ENCODE measurements at places on chromosomes 5 and 9. TPM values are rescaled to one million over a fixed set of nuclear protein-coding genes. Genes with fewer than 3 reads are reported as not detected.

DNA sequence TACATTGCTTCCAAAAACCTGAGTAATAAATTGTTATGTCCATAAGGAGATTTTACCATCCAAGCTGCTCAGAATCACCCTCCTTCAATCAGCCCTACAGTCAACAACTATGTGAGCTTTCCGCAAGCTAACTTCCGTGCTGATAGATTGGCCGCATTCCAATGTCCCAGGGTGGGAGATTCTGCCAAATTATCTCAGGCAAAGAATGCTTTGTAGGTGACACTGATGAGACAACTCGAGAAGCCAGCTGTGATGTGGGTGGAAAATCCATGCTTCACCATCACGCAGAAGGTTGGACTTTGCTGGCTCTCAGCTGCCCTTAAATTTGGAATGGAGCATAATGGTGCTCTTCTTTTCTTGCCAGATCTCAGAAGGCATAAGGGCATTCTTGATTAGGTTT lies 44.9 kb upstream of the HCN1 start:
- no peaks in the 10 kb centered on the region for H3K27me3 ChIP-seq
- no peak overlapping the region for H3K4me3 ChIP-seq
- DNase-seq: no peak
- no peak overlapping the region for H3K27ac ChIP-seq

- no peaks in the 10 kb centered on the region for H3K27me3 ChIP-seq
- H3K36me3 ChIP-seq: no peaks in the 10 kb centered on the region
- no peak overlapping the region for H3K27ac ChIP-seq
- peaks cover 4% of the 10 kb centered on the region for H3K4me1 ChIP-seq
- H3K4me3 ChIP-seq: peak overlapping the region; percentile 24
Observed at GRCh38 chr9:84271531-84271900, 69.0 kb downstream of the SLC28A3 start.

GRCh38 chr5:140664030-140664358 lies 710 bp upstream of the WDR55 start:
- no peak for DNase-seq
- H3K27me3 ChIP-seq: no peaks in the 10 kb centered on the region
- peak overlapping the region; percentile 86 for H3K4me3 ChIP-seq
- peak overlapping the region; percentile 92 for H3K27ac ChIP-seq
- peaks cover 45% of the 10 kb centered on the region for H3K36me3 ChIP-seq
- H3K4me1 ChIP-seq: peaks cover 3% of the 10 kb centered on the region

DNA sequence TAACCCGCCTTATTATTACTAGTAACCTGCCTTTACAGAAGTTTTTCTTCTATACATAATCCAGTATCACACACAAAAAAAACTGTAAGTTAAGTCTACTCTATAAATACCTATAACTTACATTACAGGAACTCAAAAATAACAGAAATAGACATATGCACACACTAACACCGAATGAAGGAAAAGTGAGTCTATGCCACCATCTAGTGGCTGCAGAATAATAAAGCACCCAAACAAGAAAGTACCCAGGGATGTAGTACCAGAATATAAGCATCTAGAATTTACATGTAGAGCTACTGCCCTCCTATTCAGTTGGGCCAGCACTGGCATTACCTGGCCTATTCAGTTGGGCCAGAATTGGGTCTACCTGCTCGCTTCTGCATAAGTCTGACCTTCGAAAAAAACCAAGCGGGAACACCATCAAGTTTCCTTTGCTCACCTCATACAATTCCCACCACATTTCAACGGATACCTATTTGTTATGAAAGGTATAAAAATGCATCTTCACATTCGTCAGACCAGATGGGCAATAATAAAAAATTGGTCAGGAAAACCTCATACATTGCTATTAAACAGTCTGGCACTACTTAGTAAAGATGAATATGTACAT lies 4.0 kb upstream of the NIPSNAP3A start:
- DNase-seq: peak; percentile 73
- no peaks in the 10 kb centered on the region for H3K4me1 ChIP-seq

- DNase-seq: no peak
- no peak overlapping the region for H3K27ac ChIP-seq
- no peaks in the 10 kb centered on the region for H3K36me3 ChIP-seq
- no peaks in the 10 kb centered on the region for H3K27me3 ChIP-seq
Observed at GRCh38 chr5:106966686-106967315, 703.9 kb downstream of the EFNA5 start.

- peaks cover 14% of the 10 kb centered on the region for H3K4me1 ChIP-seq
- DNase-seq: peak; percentile 70
- H3K27me3 ChIP-seq: no peaks in the 10 kb centered on the region
- H3K27ac ChIP-seq: peak overlapping the region; percentile 92
- H3K36me3 ChIP-seq: no peaks in the 10 kb centered on the region
- peak overlapping the region; percentile 45 for H3K4me3 ChIP-seq
Observed at GRCh38 chr9:129550199-129550839, 70.6 kb downstream of the C9orf50 start.

DNA sequence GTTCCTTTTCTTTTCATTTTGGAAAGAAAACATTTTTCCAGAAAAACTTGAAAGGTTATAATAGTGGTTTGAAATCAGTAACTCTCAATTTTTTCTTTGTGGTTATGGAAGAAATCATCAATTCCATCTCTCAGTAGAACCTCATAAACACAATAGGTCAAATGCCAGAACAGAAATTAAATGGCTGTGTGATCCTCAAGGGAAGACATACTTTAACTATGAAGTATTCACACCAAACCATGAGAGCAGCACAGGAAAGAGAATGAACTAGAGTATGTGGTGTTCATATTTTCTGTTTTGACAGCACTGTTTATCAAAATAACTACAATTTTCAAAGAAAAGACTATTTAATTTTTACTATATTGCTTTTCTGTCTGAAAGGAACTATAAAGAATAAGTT lies 29.7 kb upstream of the EFNA5 start:
- H3K27me3 ChIP-seq: no peaks in the 10 kb centered on the region
- no peak for DNase-seq
- no peak overlapping the region for H3K27ac ChIP-seq
- no peaks in the 10 kb centered on the region for H3K36me3 ChIP-seq

GRCh38 chr9:127225801-127226625 lies 38.6 kb upstream of the GARNL3 start:
- H3K4me1 ChIP-seq: no peaks in the 10 kb centered on the region
- DNase-seq: peak; percentile 17
- H3K27ac ChIP-seq: no peak overlapping the region
- no peaks in the 10 kb centered on the region for H3K36me3 ChIP-seq

Gene TMEM267
- 6.6 TPM for polyA plus RNA-seq

Gene FBN2
- polyA plus RNA-seq: 26.7 TPM
